ENCODE measurements at places on chromosomes 4 and X.

- DNase-seq: no peak
Measured at GRCh38 chrX:136635235-136635634, 12.7 kb upstream of the CD40LG start.

GRCh38 chr4:155974476-155974749 lies 20.7 kb upstream of the CTSO start:
- no peak for DNase-seq

DNA sequence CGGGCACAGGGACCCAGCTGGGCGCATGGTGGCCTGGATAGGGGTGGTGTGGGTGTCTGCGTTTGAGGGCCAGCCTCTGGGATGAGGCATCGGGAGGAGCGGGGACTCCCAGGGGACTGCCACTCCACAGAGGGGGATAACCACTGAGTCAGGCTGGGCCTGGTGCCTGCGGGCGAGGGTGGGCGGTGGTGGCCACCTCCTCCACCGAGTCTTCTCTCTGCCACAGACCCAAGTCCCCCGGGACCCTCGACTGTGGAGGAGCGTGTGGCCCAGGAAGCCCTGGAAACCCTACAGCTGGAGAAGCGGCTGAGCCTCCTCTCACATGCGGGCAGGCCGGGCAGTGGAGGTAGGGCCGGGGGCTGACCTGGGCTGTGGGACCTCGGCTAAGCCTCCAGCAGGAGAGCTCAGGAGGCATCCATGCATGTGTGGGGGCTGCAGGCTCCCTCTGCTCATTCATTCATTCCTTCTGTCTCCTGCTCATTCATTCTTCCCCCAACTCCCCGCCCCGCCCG lies 26.4 kb downstream of the DOK7 start:
- DNase-seq: no peak

DNA sequence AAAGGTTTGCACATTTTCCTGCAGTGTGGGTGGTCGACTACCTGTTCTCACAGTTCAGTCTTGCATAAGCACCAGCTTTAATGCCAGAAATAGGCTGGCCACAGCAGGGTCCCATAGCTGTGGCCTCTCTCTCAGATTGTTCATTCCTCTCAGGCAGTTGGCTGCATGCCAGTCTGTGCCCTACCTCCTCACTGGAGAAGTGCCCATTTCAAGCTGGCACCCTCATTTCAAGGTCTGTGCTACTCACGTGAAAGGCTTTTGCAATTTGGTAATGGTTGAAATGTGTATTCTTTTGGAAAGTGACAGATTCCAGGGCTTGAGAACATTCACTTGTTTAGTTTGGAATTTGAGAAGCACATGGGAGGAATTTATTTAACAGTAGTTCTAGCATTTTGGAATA lies 28.9 kb upstream of the MTMR1 start:
- no peak for DNase-seq

DNA sequence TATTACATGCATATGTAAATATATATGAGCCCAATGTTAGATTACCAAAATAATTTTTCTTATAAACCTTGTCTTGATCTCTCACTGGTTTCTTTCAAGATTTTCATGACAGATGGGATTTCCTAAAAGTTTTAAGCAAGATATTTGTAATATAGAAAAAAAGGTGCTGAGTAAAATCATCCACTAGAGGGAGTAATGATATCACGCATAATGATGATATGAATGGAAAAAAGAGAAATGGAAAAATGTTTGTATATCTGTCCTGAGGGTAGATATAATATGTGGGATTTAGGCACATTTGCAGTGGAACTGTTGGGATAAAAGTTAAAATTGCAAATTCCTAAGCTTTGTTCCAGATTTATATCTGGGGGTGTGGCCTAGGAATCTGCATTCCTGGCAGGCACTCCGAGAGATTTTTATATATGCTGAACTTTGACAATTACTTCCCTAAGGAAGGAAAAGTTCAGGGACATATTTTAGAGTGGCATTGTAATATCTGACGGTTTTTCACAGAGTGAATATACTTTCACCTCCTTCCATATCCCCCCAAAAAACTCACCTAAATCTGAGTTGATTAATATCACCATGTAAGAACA lies 60.5 kb downstream of the TMA16 start:
- DNase-seq: no peak
